Activated naive CD4-positive, alpha-beta T cell (primary cell): ENCODE measurements at places on chromosomes 2 and 18.

- no peak for DNase-seq
Observed at GRCh38 chr18:39843546-39843945, 2111.5 kb upstream of the PIK3C3 start.

DNA sequence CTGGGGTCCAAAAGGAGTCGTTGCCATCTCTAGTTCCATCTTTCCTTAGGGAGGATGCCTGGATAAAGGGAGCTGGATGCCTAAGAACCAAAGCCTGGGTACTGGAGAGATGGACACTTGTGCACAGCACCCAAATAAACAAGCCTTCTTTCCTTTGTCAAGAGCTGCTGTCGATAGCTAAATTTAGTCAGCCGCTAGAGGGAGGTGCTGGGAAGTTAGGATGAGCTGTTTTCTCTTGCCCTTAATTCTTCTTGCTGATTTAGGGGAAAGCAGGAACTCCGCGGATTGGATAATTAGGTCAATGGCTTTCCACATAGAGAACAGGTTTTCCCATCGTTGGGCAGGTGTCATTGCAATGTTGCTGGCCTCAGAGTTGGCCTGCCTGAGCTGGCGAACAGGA, 30.9 kb upstream of the SERPINB12 start:
- no peak for DNase-seq

DNA sequence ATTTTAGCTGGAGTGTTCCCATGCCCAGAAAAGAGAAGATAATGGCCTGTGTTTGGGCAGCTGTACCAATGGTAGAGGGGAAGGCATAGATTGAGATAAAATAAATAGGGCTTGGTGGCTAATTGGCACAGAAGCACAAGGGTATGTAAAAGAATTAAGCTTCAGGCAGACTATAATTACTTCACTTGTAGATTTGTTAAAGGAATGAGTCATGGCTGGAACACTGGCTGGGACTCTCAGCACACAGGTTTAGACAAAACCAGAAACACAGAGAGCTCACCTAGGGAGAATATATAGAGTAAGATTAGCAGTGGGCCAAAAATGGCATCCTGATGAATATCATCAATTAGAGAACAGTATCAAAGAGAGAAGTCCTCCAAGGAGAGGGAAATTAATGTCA, 198.3 kb upstream of the FIGN start:
- no peak for DNase-seq

- DNase-seq = no peak
Observed at GRCh38 chr2:118902266-118903028, 39.5 kb upstream of the MARCO start.

- no peak for DNase-seq
Observed at GRCh38 chr2:226973816-226974215, 138.0 kb downstream of the RHBDD1 start.

- DNase-seq = no peak
Observed at GRCh38 chr2:138476940-138477339, 24.6 kb upstream of the SPOPL start.

GRCh38 chr2:227267410-227268115, 57.5 kb upstream of the MFF start:
- no peak for DNase-seq

DNA sequence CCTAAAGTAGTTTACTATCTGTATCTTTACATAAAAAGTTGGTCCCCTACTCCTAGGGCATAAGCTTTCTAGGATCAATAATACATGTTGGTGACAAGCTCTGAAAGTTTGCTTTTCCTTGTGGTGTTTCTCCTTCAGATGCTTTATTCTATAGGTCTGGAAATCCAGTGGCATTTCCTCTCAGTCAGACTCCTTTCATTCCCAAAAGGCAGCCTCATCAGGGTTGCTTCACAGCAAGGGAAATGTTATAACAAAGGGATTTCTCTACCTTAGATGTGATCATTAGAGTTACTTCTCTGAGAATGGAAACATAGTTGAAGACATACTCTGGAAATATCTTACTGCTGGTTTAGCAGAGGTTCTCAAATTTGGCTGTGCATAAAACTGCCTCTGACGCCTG, 1072.4 kb upstream of the ZEB2 start:
- no peak for DNase-seq

DNA sequence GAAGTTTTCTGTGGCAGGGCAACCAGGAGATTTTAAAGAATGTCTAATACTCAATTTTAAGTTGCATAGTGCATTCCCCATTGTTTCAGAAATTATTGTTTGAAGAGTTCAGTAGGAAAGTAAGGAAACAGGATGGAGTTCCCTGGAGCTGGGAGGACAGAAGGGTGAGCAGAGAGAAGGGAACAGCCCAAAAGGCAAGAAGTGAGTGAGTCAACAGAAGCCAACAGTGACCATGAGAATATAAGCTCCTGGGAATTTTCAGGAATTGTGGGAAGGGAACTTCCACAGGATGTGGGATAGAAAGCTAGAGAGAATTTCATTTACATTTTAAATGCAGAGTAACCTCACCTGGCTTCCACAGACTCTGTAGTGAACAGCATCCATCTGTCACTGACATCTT, 268.1 kb upstream of the ATP5MC3 start:
- DNase-seq = no peak

DNA sequence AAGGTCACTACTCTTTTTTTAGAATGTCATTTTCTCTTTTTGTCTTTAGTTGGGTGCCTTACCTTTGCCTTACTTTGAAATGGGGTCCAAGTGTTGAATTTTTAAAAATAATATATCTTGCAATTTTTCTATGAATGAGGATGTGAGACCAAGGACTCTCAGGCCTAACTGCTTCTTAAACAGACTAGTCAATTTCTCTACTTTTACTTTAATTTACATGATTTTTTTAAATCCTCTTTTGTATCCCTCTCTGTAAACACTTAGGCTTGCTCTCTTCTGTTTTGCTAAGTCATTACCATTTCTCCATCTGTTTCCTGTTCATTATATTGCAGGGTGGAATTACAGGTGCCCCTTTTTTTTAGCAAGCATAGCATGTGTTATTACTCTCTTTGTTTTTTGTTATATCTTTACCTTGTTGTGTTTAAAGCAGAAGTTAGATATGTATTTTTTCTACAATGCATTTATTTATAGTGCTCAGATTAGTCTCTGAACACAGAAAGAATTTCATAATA, 261.8 kb downstream of the SPAG16 start:
- DNase-seq = no peak

DNA sequence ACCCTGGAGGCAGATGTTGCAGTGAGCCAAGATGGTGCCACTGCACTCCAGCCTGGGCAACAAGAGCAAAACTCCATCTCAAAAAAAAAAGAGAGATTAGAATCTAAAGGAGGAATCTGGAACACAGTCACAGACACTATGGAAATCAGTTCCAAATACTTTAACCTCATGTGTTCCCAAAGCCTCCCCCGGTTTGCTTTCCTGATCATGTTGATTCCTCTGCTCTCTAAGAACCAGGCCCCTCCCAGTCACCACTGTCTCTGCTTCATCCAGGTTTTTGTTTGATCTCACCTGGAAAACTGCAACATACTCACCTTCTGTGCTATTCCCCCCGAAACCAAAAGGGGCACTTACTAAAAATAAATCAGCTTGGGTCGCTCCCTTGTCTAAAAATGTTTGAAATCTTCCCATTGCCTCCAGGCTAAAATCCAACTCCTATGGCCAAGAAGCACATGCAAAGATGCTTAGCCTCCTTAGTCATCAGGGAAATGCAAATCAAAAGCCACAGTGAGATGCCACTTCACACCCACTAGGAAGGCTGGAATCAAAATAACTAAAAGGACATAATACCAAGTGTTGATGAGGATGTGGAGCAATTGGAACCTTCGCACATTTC, 6.2 kb upstream of the NEU2 start:
- no peak for DNase-seq

DNA sequence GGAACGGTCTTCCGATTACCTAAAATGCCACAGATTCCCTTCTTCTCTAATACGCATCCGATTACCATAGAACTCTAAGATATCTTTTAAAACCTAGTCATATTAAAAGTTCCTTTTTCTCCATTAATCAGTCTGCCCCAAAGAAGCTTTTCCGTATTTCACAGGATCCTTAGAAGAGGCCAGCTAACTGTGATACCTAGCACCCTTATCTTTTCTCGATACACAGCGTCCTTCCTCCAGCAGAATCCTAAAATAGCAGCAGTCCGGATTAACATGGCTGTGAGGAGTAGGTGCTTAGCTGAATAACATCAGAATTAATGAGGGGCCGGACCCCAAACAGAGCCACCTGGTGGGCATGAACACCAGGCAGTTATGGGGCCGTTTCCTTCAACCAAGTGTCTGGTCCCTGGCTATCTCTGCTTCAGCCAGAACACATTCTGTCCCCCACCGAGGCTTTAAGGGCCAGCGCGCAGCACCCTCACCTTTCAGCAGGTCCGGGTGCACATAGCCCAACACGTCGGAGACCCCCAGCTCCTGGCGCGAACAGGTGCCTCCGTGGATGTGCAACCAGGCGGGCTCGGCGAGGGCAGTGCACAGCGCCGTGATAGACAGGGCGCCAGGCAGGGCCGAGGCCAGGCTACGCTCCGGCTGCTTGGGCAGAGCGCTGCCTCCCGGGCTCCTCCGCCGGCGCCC, 995 bp downstream of the TMEM127 start:
- no peak for DNase-seq

DNA sequence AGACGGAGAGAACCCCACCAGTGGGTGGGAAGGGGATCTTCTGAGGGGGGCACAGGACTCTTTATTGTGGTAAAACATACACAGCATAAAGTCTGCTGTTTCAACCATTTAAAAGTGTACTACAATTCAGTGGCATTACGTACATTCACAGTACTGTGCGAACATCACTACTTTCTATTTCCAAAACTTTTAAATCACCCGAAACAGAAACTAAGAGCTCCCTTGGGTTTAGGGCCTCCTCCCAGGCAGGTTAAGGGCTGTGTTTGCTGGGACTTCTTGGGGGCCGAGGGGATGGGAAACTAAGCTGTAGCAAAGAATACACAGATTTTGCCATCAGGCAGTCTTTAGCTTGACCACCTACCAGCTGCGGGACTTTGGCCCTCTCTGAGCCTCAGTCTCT, 242.0 kb downstream of the HAUS1 start:
- no peak for DNase-seq

DNA sequence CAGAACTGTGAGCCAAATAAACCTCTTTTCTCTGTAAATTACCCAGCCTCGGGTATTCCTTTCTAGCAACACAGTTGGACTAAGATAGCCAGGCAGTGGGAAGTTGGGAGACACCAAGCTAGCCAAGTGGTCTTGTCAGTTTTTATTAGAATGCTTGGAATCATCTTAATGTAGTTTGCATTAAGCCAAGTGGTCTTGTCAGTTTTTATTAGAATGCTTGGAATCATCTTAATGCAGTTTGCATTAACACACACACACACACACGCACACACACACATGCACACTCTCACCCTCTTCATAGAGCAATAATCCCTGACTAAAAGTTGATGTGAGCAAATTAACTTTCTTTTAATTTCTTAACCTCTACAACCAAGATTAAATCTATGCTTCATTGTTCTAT, 151.5 kb downstream of the VAPA start:
- no peak for DNase-seq

DNA sequence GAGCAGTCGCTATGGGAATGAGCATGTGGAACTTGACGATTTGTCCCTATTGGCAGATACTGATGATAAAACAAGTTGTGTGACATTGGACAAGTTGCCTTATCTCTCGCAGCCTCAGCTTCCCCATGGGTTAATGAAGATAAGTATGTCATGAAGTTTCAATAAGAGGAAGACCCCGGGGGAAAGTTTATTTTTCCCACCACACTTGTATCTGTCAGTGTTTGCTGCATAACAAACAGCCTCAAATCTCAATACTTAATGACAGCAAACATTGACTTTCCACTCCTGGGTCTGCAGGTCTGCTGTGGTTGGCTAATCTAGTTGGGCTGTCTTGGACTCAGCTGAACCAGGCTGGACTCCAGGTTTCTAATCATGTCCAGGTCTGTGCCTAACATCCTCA, 45.8 kb downstream of the INPP5D start:
- DNase-seq = no peak

DNA sequence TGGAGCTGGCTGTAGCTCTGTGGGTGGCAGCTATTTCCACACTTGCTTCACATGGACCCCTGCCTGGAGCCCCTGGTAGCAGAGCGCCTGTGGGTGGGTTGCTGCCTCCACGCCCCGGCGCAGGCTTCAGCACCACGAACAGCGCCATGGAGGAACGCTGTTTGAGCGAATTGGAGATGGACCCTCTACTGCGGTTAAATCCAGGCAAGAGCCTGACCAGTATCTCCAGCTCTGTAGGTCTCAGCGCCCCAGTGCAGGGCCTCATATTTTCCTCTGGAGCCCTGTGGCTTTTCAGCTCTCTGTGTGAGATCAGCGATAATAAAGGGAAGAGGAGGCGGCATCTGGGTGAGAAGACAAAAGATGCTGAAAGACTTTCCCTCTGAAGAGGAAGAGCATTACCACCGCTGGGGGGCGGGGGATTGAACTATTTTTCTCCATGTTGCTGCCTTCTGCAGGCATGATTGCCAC, 12.0 kb downstream of the ONECUT2 start:
- DNase-seq = no peak
